SJSA1 (cell line): ENCODE measurements at places on chromosomes 6 and 20. TPM values are rescaled to one million over a fixed set of nuclear protein-coding genes. Genes with fewer than 3 reads are reported as not detected.

GRCh38 chr6:40387127-40387870, 199.9 kb downstream of the LRFN2 start:
- no peak for DNase-seq

DNA sequence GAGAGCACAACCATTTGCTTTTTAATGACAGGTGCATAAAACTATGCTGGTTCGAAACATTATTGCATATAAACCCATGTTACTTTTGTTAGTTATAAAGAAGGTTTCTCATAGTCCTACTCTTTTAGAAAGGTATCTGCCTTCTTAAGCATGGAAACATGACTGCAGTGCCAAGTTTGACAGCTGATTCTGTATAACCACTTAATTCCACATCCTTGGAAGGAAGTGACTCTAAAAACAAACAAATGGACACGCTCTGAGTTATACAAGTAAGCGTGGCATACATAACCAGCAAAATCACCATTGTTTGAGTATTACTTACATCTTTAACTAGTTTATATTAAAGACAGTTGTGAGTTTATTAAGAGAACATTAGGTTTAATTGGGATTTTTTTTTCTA, 125.0 kb upstream of the HDGFL1 start:
- peak; percentile 10 for DNase-seq

GRCh38 chr6:79426625-79427278, 110.5 kb downstream of the LCA5 start:
- DNase-seq: no peak

ABHD16A gene
- 37.6 and 47.5 TPM in 2 replicates for total RNA-seq

SLC17A1 gene
- not detected in 2 replicates for total RNA-seq

RBPJL gene
- not detected in 2 replicates for total RNA-seq
